Thymus (tissue), 14 donors: ENCODE measurements at places on chromosomes 7 and 10.

GRCh38 chr7:13454916-13455592 lies 534.4 kb downstream of the ETV1 start:
- DNase-seq = no peak

GRCh38 chr7:155860461-155860839 lies 48.2 kb upstream of the SHH start:
- DNase-seq = no peak

- DNase-seq = no peak
Observed at GRCh38 chr7:148397985-148398384, 192.6 kb upstream of the C7orf33 start.

DNA sequence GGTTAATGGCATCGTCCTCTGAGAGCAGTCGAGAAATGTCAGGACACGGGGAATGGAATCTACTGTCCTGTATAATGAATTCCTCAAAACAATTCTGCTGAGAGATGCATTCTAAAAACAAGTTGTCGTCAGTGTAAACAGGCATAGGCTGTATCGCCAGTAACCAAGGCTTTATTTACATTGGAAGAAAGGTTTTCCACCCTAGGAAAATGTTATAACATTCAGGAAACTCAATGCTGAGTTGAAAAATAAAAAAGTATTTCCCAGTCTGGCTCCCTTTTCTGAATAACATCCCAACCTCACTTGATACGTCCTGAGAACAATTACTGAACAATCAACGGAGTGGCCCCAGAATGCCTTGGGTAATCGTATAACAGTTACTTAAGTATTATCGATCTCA lies 79.6 kb upstream of the UCN3 start:
- no peak for DNase-seq

GRCh38 chr10:125396676-125397075 lies 236.3 kb upstream of the CTBP2 start:
- no peak for DNase-seq

GRCh38 chr7:66399566-66399965 lies 194.4 kb downstream of the TPST1 start:
- DNase-seq = no peak

DNA sequence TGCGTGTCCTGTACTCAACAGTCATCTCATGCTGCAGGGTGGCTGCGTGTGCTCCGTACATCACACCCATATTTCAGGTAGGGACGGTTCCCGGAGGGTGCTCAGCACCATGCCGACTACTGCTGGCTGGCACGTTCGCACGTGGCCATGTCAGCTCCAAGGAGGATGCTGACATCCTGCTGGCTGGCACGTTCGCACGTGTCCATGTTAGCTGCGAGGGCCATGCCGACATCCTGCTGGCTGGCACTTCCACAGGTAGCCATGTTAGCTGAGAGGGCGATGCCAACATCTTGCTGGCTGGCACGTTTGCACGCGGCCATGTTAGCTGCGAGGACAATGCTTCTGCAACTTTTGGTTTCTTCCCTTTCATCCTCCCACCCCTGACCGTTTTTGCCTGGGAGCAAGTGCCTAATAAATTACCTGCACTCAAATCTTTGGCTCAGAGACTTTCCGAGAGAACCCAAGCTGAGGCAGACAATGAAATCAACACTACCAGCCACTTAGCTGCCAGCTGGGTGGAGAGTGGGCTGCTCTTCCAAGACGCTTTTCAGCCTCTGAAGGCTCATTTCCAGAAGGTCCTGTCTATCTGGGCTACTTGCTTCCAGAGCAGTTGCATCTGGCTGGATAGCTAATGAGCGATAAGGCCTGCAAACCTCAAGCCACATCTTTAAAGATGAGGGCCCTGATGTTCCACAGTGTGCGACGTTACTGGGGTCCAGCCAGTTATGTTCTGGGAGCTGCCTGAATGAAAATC lies 104.6 kb downstream of the WDR37 start:
- DNase-seq = no peak

GRCh38 chr7:66326501-66327215 lies 121.5 kb downstream of the TPST1 start:
- DNase-seq = no peak

DNA sequence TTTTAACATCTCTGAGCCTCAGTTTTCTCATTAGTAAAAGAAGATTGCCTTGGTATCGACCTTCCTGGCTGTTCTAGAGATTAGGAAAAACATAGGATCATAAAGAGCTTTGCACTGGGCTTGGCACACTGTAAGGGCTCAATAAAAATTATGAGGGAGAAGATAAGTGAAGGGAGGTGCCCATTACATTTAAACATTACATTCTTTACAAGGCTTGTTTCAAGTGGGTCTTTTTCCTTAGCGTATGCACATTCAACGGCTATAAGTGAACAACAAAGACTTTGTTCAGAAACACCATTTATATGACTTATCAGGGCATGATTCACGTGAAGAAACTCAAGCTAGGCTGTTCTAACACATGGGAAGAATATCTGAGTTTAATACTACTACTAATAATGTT lies 351.9 kb upstream of the NPVF start:
- DNase-seq = no peak

- no peak for DNase-seq
Observed at GRCh38 chr10:52032681-52033629, 281.1 kb upstream of the DKK1 start.

- DNase-seq = no peak
Observed at GRCh38 chr7:36615852-36616540, 108.3 kb downstream of the AOAH start.

DNA sequence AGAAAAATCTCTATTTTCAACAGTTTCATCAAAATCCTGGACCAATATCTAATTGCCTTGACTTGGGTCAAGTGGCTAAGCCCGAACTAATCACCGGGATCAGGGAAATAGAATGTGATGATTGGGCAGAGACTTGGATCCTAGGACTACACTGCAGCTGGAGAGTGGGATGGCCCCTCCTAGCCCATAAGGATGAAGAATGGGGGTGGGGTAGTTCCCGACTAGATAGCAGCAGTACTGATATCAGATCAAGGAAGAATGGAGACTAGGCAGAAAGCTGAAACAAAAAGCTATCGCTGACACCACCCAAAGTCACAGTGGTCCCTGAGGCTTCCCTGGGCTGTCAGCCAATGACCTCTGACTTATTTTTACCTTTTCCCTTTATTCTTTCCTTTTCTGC lies 160.4 kb upstream of the PHYHIPL start:
- no peak for DNase-seq

DNA sequence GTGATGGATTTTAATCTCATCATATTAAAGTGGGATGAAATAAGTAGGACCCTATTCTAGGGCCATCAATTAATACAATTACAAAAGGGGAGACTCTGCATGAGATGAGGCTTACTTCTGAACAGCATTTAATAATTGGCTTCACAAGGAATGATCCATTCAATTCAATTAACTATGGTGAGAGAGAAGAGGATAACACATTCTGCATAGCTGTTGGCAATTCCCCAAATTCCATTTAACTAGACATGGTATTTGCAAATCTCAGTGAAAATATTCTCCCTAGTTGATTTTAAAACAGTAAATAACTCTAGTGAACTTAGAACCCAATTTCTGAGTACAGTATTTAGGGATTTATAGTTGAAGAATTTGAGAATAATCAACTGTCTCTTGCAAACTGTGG lies 145.3 kb downstream of the NOC3L start:
- DNase-seq = no peak

- no peak for DNase-seq
Observed at GRCh38 chr10:89929282-89930026, 228.1 kb downstream of the KIF20B start.
